ENCODE measurements at places on chromosomes 1 and 21.

DNA sequence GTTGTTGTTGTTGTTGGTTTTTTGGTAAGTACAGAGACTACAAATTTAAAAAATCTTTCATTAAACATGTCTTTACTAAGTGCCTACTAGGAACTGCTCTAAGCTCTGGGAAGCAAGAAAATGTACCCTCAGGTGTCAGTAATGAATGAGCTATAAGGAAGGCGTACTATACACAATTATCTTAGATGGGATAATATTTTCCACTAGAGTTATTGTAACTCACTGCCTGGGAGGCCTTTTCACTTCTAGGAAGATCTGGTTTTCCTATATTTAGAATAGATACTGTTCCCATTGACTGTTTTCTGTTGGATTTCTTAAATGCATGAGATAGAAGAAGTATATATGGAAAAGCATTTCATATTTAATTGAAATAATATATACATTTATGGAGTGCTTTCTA is 19.6 kb downstream of the CLIC4 start:
- DNase-seq: no peak

DNA sequence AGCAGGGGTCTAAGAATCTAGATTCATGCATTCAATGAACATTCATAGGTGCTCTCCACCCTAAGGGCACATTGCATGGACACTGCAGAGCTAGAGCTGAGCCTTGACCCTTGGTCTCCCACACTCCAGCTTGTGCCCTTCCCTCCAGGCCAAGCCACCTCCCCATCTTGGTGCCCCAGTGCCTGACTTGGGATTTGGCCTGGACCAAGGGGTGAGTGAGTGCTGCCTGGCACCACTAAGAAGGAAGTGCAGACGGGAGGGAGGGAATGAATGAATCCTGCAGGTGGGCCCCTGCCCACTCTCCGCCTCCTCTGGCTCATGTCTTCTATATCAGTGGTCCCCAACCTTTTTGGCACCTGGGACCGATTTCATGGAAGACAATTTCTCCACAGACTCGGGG is 146.7 kb downstream of the TRABD2B start:
- DNase-seq: no peak

DNA sequence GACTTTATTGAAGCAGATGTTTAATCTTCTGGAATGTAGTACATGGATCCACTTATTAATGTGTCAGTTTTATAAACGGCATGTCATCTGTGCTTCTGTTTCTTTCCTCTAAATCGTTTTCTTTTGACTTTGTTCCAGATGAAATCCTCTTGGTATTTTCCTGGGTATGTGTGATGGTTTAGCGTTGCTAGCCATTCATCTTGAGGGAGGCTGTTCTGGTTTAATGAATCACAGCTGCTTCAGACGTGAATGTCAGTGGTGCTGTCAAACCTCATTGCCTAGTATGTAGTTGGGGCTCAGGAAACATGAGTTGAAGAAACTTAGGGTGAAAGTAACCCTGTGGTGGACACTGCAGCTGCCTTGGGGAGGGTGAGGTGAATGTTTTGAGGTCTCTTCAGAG is 33.2 kb downstream of the KCNK1 start:
- DNase-seq: no peak

GRCh38 chr1:70518106-70518505 is 107.0 kb downstream of the CTH start:
- no peak for DNase-seq

DNA sequence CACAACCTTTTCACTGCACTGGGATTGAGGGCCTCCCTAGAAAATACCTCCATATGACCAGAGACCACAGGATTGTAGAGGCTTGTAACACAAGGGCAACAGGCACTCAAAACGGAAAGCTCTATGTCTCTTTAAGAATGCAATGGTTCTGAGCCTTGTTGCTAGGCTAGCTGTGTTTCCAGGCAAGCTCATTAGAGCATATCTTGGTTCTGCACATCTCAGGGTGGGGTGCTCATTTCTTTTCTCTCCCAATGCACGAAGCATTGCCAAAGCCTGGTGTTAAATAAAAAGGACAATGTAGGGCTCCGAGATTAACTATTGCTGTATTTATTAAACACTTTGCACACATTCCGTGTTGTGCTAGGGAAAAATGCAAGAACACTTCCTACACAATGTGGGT is 315.9 kb downstream of the PRDM2 start:
- DNase-seq: no peak

- DNase-seq: no peak
Measured at GRCh38 chr1:222307621-222308020, 240.3 kb downstream of the HHIPL2 start.
